ENCODE measurements at places on chromosomes 1 and 21. TPM values are rescaled to one million over a fixed set of nuclear protein-coding genes. Genes with fewer than 3 reads are reported as not detected.

- no peak for DNase-seq
These were observed 5.5 kb upstream of the CD244 start for GRCh38 chr1:160868141-160868540.

- DNase-seq: no peak
These were observed 3.3 kb upstream of the LGALS8 start for GRCh38 chr1:236520445-236521005.

DNA sequence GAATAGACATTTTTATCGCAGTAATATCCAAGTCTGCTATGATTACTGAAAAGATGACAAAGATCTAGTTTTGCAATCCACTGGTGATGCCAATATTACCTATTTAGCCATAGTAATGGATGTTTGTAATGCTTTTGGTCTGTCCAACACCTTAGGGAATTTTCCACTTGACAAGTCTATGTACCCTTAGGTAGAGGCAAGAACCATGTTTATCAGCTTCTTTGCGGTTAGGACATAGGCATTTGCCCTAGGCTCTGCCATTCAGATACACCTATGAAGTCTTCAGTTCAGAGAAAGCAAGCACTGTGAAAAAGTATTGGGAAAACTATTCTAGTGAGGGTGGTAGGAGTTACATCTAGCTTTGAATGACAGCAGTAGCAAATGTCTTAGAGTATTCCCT lies 40.2 kb upstream of the SLC35D1 start:
- DNase-seq: no peak

DNA sequence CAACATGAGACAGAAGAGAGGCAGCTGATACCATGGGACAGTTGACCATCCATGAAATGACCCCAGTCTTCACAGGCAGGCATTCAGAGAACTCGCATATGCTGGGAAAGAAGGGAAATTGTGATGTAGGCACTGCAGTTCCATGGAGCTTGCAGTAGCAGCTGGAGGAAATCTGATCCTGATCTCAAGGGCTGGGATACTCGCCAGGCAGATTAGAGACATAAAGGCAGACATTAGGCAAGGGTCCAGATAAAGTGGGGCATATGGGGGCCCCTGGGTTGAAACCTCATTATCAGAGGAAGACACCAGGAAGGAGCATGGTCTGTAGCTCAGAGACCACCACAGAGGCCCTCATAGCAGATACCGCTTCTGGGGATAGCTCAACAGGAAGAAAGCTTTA lies 48.7 kb upstream of the TNR start:
- no peak for DNase-seq

DNA sequence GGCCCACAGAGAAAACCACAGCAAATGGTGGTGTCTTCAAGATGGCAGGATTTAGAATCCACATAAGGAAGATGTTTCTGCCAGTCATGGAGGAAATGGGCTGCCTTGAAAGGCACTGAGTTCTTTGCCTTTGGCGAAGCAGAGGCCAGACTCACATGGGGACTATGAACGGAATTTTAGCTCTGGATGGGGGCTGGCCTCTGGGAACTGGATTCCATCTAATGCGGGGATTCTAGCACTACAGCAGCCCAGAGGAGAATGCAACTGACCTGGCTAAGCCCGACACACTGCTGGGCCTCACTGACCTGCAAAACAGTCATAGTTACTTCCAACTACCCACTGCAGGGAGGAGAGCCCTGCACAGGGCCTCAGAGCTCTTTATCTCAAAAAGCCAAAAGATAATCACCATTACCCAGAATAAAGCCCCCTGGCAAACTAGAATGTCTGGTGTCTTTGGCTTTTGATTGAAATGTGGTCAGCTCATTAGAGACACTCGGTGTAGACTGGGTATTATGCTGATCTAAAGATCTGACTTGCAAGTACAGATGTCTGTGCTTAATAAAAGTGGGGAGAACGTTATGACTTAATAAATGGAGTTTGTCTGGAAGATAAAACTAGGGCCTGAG lies 11.6 kb downstream of the HCRTR1 start:
- no peak for DNase-seq

The DNM3 gene
- 1.9 TPM for total RNA-seq

The OR2L2 gene
- total RNA-seq: 0.18 TPM

The CHIA gene
- not detected for total RNA-seq

The SPRR5 gene
- not detected for total RNA-seq

The GREM2 gene
- not detected for total RNA-seq

GRCh38 chr1:91731815-91732214 lies 154.1 kb downstream of the TGFBR3 start:
- no peak for DNase-seq

DNA sequence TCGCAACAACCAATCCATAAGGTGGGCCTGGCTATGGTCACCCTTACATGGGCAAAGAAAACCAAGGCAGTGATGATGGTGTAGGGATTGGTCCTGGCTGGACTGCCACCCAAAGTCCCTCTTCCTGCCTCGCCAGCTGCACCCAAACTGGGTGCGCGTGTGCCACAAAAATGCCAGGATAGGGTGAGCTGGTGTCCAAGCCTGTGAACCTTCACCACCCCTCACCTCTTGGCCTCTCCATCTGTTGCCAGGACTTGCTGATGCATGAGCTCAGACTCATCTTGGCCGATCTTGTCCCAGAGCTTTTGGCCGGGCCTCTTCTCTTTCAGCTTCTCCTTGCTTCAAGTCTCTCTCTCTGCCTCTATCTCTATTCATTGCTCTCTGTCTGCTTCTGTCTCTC lies 41.8 kb downstream of the FOXD2 start:
- DNase-seq: no peak

- peak; percentile 29 for DNase-seq
These were observed 241.8 kb downstream of the TRABD2B start for GRCh38 chr1:47755101-47755990.

- DNase-seq: no peak
These were observed 129.2 kb downstream of the NTPCR start for GRCh38 chr1:233079574-233079973.

GRCh38 chr21:14452031-14452726 lies 69.2 kb upstream of the HSPA13 start:
- DNase-seq: no peak

- DNase-seq: no peak
These were observed 29.6 kb upstream of the SMYD2 start for GRCh38 chr1:214251354-214251753.

DNA sequence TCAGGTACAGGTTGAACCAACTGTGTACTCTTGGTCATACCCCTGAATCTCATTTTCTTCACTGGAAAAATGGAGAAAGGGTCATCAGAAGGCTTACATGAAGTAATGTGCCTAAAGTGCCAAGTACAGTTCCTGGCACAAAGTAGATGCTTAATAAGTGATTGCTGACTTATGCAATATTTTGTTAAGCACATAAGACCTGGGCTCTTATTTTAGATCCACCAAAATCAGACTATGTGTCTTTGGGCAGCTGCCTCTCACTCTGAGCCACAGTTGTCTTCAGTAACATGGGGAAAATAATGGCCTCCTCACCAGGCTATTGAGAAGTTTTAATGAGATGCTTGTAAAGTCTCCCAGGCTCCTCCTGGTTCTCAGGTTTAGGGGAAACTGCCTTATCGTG lies 74.3 kb upstream of the TRABD2B start:
- no peak for DNase-seq

The OR10J4 gene
- not detected for total RNA-seq

GRCh38 chr1:100387209-100387608 lies 34.9 kb downstream of the CDC14A start:
- DNase-seq: no peak

- DNase-seq: no peak
These were observed 73.6 kb downstream of the PGBD5 start for GRCh38 chr1:230352537-230352936.

The CD247 gene
- total RNA-seq: 1.0 TPM

GRCh38 chr1:31535561-31535960 lies 40.8 kb upstream of the TINAGL1 start:
- no peak for DNase-seq

The RCSD1 gene
- 185 TPM for total RNA-seq

DNA sequence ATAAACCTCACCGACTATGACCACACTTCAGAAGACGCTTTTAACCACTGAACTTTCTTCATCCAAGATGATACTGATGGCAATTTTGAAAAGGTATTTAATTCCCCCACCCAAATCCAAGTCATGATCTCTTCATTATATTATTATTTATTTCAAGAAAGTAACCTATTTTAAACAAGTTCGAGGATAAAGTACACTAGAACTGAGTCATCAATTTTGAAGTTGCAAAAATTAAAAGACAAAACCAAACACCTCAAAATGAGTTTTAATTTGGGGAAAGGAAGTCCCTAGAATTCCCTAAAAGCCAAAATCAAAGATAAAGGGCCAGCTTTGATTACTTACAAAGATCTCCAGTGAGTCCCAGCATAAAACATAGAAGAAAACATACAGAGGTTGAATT lies 55.4 kb upstream of the RAP1GAP start:
- no peak for DNase-seq

DNA sequence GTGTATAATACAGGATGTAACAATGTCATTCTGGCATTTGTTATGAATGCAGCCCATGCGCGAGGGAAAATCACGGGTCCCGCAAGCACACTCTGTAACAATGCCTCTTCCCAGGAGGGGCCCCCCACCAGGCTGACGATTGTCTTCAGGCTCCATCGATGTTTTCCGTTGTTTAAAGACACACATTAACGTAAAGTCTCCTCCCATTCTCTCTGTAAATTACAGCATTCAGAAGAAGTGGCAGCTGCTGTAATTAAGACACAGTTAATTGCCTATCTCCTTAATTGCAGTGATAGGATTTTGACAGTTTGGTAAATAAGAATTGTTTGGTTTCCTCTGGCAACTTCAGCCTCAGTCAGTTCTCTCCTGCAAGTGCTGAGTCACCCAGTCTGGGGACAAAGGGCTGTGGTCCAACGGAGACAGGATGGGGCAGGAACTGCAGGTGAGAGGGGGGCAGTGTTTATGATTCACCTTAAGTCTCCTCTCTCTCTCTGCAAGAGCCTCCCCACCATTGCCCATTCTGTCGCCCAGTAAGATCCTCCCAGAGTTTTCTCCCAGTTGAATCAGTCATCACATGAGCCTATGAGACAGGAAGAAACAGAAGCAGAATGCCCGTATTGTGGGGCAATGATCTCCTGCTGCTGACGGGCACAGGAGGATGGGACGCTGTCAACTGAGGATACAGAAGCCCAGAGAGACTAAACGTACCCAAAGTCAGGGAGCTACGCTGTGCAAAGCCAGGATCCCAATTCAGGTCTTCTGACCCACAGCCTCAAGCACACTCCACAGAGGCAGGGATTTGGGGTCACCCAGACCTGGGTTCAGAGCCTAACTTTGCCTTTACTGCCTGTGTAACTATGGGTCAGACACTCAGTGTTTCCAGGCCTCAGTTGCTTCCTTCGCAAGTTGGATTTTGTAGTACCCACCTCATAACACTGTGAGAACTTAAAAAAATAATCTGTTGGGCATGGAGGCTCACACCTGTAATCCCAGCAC lies 110.0 kb downstream of the ADSS2 start:
- DNase-seq: no peak

GRCh38 chr21:38960251-38960650 lies 154.5 kb downstream of the ETS2 start:
- no peak for DNase-seq

DNA sequence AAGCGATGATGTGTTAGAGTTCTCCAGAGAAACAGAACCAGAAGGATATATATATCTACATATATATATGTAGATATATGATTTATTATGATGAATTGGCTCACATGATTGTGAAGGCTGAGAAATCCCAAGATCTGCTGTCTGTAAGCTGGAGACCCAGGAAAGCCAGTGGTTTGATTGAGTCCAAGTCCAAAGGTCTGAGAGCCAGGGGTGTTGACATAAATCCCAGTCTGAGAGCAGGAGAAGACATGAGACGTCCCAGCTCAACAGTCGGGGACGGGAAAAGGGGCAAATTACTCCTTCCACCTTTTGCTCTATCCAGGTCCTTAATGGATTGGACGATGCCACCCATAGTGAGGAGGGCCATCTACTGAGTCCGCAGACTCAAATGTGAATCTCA lies 126.6 kb downstream of the PRDM2 start:
- DNase-seq: no peak

DNA sequence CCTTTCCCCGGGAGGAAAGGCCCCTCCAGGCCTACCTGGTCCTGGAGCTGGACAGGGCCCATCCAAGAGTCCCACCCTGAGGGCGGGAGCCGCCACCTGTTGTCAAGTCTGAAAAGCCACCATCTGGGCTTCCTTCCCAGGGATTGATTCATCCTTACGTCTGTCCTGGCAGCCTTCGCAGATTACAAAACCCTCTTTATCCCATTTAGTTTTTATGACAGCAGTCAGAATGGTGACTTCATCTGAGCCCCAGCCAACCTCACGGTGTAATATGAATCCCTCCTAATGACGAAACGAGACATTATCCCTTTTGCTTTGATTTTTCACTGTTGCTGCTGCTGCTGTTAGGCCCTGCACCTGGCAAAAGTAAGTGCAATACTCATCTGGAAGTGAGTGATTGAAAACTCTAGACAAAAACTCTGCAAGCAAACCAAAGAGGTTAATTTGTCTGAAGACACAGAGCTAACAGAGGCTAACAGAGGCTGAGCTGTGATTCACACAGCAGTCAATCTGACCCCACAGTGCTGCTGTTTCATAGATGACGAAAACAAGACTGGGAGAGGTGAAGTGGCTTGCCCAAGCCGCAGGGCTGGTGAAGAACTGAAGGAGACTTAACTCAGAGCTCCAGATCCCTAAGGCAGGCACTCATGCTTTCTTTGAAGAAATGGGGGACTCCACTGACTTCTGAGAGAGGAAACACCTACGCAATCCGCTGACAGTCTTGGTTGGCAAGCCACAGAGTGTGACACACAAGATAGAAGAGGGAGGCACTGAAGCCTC lies 30.0 kb upstream of the S100A7 start:
- DNase-seq: no peak

DNA sequence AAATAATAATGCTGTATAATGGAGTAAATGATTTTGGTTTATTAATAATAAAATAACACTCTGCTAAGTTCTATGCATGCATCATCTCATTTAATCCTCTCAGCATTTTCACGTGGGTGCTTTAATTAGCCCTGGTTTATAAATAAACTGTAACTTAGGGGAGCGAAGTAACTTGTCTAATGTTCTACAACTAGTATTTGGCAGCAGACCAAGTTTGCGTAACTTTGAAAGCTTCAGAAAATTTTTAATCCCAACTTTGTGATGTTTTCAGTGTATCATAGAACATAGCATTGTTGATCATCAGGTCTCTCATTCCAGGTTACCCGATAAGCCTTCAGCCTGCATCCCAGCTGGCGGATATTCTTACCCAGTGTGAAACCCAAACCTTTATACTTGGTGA lies 322.4 kb upstream of the SGIP1 start:
- DNase-seq: no peak

Data from activated B cell treated with CpG ODN at 0.5 μM for 24 hours (primary cell).